T1000 (cell line): ENCODE measurements at places on chromosomes 1 and 21.

- peak; percentile 27 for DNase-seq
Measured at GRCh38 chr1:76867342-76868130, at the start of gene ST6GALNAC5. Gene ST6GALNAC5 (plus strand): TSS chr1:76867480.

DNA sequence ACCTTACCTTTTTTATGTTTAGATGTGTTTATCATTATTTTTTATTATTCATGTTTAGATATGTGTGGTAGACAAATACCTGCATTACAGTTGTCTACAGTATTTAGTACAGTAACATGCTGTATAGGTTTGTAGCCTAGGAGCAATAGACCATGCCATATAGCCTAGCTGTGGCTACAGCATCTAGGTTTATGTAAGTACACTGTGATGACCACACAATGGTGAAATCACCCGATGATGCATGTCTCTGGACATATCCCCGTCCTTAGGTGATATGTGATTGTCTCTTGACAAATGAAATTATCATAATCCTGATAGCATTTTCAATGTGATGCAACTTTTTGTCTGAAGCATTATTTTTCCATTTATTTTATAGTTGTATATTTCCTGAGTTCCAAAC lies 121.2 kb downstream of the DISP1 start:
- no peak for DNase-seq

DNA sequence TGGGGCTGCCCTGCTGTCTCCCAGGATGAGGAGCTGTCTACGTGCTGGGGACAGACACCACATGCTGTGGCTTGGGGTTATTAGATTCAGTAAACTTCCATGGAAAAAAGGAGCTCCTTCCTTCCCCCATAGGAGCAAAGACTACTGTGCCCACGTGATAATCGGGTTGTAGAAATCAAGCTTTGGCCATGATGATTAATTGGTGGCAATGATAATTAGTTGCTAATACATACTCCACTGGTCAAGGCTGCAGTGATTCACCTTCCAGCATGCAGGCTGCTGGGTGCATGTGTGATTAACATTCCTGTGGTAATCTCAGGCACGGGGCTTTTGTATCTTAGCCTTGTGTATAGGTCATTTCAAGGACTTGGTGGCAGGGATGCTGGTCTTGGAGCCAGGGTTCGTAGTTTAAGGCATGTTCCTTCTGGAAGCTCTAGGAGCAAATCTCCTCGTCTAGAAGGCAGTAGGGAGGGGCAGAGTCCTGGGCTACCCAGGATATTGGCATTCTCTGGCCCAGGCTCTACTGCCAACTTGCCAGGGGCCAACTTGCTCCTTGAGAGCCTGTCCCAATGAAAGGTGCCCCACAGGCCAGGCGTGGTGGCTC lies 41.4 kb downstream of the TMCO4 start:
- DNase-seq: peak; percentile 56

- no peak for DNase-seq
Measured at GRCh38 chr21:27631471-27631870, 664.6 kb upstream of the ADAMTS5 start.

DNA sequence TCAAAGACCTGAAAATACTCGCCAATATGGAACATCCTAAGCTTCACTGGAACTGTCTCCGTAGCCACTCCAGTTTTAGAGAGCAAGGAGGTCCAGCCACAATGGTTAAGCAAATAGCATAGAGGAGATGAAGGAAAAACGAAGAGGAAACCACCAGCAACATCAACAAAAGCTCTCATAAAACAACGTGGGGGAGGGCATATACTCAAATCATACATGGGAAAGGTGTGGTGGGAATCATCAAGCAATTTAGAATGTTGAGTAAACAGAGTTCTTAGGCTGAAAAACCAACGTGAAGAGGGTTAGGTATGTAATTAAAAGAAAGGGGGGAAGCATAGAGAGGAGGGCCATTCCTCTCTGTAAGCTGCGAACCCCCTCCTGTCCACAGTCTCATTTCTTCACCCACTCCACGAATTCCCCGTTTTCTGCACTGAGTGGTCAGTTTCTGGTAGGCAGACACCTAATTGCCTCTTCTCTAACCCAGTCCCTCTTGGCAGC lies 1.0 kb downstream of the TMEM59 start:
- no peak for DNase-seq

DNA sequence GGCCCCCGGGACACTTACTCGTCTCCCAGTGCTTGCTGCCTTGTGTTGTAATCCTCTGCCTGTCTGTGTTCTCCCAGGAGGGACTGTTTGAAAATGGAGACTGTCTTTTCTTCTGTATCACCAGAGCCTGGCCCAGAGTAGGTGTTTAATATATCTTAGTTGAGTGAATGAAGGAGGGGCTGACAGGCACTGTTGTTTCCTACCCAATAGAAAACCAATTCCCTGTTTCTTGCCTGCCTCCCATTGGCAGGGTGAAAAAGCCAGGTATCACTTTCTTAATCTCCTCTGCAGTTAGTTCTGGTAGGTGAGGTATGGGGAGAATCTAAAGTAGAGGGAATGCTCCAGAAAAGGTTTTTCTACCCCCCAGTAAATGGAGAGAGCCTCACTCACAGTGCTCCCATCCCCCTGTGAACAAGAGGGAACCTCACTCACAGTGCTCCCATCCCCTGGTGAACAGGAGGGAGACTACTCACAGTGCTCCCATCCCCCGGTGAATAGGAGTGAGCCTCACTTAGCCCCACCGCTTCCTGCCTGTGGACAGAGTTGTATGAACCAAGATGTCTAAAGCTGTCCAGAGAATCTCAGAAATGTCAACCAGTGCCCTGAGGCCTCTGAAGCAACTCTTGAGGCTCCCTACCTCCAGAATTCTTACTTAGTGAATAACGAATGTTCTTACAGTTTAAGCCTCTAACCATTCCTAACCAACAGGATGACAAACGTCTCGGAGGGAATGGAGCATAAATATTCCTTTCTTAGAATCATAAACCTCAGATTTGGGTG lies at the start of gene GJA5:
TSS of gene GJA5 (minus strand) at position 122 of the 780 bp plus-strand sequence. CDS start 1,364 bp downstream, outside the sequence.
- DNase-seq: no peak

DNA sequence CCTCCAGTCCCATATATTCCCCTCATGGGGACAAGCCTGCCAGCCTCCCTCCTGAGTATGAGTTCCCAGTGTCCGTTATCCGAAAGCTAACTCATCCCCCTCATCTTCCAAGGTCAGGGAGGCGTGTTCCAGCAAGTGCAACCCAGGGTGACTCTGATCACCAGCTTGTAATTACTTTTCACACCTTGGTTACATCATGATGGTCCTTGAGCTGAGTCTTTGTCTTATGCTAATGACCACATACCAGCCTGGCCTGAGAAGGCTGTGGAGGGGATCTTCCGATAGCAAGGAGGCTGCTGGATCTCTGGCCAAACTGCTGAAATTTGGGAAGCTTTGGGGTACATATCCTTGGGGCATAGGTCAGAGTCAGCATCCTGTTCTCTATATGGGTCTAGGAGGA lies 99.6 kb downstream of the DDX20 start:
- DNase-seq: no peak

- no peak for DNase-seq
Measured at GRCh38 chr1:17080880-17081279, 27.0 kb upstream of the SDHB start.

DNA sequence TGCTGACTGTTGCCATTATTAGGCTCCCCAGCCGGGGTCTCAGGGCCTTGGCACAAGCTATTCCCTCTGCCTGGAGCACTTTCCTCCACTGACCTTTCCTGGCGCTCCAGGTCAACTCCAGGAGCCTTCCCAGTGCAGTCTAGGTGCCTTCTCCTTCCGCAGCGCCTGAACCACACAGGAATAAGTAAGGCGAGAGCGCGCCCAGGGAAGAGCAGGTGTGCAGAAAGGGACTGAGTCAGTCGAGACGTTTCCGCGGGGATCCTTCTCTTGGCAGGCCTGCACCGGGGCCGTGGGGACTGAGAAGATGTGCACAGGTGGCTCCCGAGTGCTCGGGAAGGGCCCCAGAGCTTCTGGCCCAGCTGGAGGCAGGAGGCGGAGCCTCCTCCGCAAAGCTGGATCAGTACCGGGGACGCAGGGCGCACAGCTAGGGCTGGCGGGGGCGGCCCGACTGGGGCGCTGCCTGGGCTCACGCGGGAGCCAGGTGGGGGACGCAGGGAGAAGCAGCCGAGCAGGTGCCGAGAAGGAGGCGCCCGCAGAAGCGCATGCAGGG lies 765 bp upstream of the BMP8A start:
- no peak for DNase-seq

DNA sequence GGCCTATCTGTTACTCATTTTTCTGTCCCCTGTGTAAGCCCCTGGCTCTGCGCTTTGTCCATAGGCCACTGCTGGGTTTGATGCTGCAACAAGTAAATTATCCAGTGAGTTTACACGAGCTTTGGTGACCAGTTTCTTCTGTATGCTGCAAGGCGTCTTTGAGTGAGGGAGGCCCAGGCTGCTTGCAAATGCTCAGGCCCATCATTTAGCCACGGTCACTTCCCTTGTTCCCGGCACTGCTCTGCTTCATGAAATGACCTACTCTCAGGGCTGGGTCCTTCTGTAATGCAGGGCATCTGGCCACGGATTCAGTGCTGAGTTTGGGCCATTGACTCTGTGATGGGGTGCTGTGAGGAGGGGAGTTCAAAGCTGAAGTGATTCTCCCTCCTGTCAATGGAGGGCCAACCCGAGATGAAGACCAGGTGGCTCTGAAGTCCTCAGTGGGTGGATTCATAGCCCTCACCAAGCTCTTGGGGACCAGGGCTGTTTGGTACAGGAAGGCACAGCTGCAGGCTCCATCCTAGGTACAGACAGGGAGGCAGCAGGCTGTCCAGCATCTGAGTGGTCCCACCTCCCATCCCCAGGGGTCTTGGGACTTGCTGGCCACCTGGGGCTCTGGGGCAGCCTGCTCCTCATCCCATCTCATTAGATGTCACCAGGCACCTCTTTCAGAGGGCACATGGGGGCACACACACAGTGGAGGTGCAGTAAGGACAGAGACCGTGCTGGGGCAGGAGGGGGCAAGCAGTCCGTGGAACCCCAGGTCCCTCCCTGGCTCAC lies 21.7 kb downstream of the LHX4 start:
- DNase-seq: no peak

DNA sequence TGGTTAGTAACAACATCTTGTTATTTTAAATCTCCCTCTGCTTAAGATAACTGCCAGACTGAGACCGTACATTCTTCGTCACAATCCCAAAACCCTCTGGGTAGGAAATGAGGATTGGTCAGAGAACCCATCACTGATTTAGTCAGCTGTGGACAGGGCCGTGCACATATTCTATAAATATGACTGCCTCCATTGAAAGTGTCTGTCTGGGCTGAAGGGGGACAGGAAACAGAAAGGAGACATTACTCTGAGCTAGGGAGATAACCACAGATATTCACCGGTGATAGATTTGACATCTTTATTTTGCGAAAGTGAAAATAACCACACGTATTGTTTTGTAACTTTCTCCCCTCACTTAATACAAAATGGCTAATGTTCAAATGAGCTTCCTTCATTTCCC lies 36.9 kb upstream of the ST6GALNAC5 start:
- no peak for DNase-seq

DNA sequence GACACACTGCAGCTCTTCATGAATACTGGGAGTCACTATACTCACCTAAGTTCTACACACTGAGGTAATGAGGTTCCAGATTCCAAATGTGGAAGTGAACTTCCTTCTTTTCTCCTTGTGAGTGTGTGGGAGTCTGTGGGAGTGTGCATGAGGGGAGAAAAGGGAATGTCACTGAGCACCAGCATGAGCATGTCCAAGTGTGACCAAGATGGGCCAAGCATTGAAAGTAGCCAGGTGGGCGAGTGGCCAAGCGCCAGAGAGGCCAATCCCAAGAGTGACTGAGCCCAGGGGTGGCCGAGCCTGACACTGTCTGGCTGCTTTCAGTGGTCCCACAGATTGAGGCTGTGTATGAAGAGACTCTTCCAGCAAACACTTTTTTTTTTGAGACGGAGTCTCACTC lies 132.3 kb downstream of the HLCS start:
- DNase-seq: no peak

DNA sequence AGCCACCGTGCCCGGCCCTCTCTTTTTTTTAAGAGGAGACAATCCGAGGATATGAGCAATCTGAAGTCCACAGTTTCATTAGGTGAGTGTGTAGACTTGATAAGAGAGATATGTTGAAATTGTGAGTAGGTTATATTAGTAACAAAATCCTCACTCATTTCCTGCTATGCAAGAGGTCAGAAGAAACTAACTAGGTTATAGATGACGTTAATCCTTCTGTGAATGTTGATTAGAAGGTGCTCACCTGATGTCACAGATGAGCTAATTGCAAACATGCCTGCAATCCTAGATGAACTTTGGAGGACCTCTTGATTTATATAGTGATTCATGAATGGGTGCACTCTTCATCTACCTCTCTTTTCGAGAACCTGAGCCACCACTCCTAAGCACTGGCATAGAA lies 29.3 kb downstream of the NTMT2 start:
- DNase-seq: no peak
